ENCODE measurements at places on chromosomes 5 and 9.

DNA sequence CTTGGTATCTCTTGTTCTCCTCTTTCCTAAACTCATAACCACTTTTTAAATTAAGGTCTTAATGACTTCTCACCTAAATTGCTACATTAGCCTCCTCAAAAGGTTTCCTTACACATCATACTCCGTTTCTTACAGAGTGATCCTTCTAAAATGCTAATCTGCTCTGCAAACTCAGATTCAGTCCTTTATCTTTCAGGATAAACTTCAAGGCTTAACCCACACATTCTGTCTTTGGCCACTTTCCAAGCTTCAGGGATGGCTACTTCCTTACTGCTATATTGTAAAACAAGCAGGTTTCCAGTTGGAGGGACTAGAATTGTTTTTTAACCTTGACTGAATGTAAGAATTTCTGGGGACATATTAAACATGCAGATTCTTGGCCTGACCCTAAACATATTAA lies 105.5 kb upstream of the CHD1 start:
- DNase-seq: no peak

DNA sequence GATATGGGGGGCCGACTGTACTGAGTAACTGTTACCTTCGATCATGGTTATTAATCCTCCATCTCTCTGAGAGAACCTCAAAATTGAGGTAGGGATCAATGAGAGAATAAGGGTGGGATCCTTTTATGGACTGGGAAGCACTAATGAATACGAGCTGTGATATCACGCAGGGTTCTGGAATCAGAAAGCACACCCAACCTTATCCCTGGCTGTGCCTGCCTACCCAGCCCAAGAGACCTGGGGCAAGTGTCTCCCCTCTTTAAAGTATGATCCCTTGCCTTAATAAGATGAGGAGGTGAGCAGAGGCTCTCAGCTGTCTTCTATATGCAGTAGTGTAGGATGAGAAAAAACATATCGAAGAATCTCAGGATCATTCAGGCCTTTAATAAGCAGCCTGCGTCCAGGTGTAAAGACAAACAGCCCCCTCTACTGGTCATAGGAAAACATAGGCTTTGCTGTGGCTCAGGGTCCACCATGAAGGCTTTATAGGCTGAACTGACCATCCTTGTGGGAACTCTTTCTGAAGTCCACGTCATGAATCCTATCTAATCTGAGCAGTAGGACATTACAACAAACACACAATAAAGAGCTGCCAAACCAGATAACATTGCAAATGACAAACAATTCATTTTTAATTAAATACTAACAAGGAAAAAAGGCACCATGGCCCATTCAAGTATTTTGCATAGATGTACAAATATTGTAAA lies 16.8 kb downstream of the NIPAL4 start:
- DNase-seq: peak; percentile 93

DNA sequence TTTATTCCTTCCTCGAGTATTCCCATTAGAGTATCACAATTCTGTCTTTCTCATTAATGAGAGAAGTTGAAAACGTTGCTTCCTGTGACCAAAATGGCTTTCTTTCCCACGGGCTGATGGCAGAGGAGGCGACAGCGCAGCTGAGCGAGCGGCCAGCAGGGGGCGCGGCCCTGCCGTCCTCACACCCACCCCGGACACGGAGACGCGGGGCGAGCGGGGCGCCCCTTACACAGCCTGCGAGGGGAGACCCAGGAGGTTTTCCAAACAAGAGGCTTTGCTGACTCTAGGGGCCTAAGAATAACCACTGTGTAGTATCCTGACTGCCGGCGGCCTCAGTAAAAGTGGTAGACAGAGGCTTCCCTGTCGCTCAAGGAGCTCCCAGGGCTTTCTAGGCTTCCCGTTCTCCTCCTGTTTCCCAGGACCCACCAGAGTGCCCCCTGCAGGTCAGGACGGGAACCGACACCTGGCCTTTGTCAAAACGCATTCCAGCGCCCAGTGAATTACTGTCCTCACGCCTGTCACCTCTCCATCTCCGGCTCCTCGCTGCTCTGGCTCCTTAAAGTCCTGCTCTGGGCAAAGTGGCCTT lies 27.3 kb upstream of the FGF1 start:
- DNase-seq: peak; percentile 95

DNA sequence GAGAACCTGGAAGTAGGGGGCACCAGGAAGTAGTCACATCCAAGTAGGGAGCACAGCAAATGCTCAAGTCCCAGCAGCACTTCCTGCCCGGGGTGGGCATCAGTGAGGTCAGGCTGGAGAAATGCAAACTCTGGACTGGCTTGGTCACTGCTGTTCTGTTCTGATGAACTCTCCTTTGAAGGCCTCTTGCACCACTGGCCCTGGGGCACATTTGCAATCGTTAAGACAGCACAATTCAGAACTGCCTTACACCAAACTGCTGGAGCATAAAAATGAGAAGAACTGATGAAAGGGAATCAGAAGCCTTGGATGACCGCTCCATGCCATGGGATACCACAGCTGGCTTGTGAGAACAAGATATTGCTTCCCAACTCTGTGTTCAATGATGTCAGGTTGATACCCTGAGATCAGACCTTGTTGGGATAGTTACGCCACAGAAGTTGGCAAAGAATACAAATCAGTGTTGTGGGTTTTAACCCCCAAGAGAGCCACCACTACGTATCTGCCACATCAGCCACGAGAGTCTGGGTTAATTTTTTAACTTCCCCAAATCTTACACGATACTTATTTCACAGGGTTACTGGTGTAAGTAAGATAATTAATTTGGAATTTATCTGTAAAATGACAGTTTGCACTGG lies 42.3 kb upstream of the ZSWIM6 start:
- no peak for DNase-seq

GRCh38 chr9:92257327-92257726 lies 36.2 kb downstream of the IARS1 start:
- DNase-seq: no peak

- DNase-seq: no peak
These were observed 96.7 kb upstream of the MEF2C start for GRCh38 chr5:88979726-88980125.

GRCh38 chr9:33785914-33786313 lies 9.4 kb upstream of the PRSS3 start:
- no peak for DNase-seq

GRCh38 chr9:121844098-121844497 lies 192.7 kb downstream of the DAB2IP start:
- DNase-seq: no peak

Measured in MCF 10A (cell line).